ENCODE measurements at places on chromosomes 5 and 9. TPM values are rescaled to one million over a fixed set of nuclear protein-coding genes. Genes with fewer than 3 reads are reported as not detected.

The WWC1 gene
- total RNA-seq, result 3.0 TPM

The GABRA1 gene
- not detected for total RNA-seq

The IPO11 gene
- 18.3 TPM for total RNA-seq

The FBXO38 gene
- 29.5 TPM for total RNA-seq

The TRPM6 gene
- 1.8 TPM for total RNA-seq

The NPR3 gene
- total RNA-seq, result 0.99 TPM

The POLR3G gene
- total RNA-seq, result 1.3 TPM

All from esophagus muscularis mucosa (tissue), 4 donors.